ENCODE measurements at places on chromosomes 12 and 14.

DNA sequence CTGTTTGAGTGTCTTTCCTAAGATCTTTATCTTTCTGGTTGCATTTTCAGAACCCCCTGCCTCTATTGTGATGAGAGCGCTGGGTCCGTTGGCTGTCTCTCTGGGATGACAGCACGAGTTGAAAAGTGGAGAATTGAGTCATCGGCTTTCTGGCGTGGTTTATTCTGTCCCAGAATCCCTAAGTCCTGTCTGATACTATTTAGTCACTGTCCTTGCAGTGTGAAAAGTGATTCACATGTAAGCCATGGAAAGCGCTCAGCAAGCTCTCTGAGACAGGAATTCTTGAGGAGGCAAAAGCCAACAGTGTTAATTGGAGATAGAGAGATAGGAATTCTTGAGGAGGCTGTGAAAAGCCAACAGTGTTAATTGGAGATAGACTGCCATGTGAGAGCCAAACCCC is 121.7 kb downstream of the CHST11 start:
- DNase-seq = no peak

- peak; percentile 23 for DNase-seq
These were observed 166.1 kb downstream of the ADCK1 start for GRCh38 chr14:77965919-77966435.

- DNase-seq = no peak
These were observed 2.4 kb downstream of the SLC11A2 start for GRCh38 chr12:51023625-51024382.

- DNase-seq = no peak
These were observed 593.0 kb downstream of the VRK1 start for GRCh38 chr14:97390096-97390724.

- no peak for DNase-seq
These were observed 33.0 kb upstream of the ULK1 start for GRCh38 chr12:131861261-131862083.

GRCh38 chr14:77108753-77109152 is 10.7 kb downstream of the CIPC start:
- DNase-seq = no peak

DNA sequence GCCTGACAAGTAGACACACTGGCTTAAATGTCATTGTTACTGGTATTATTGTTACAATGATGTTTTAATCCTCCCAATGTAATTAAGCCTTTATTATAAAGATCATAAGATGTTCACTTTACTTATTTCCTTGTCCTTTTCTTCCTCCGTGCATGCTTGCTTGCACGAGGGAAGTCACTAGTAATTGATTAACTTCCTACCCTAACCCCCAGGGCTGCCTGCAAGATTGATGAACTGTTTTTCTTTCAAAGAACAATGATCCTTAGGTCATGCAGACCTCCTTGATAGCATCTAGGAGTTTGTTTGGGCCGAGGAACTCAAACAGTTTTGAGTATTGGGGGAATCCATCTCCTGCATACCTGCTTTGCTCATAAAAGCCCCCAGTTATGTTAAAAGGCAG is 43.0 kb downstream of the GLRX5 start:
- no peak for DNase-seq

- DNase-seq = peak; percentile 70
These were observed at the start of gene AKAP6 for GRCh38 chr14:32329146-32329545. TSS of gene AKAP6 (plus strand) at chr14:32329298. CDS start at chr14:32433494, 104,196 bp downstream.

GRCh38 chr12:87464565-87464964 is 564.6 kb downstream of the C12orf50 start:
- no peak for DNase-seq

DNA sequence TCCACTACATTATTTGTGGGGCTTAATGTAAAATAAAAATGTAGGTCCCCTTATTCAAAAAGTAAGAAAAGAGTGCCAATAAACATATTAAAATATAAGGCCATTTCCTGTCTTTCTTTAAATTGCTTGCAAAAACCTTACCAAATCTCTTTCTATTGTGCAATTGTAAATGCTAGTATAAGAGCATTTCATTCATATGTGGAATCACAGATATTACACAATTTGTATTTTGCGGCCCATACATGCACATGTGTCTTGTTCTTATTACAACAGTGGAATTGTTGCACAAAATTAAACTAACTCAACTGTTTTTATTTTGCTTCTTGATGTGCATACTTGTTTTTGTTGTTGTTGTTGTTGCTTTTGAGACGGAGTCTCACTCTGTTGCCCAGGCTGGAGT is 20.1 kb upstream of the CRADD start:
- no peak for DNase-seq

DNA sequence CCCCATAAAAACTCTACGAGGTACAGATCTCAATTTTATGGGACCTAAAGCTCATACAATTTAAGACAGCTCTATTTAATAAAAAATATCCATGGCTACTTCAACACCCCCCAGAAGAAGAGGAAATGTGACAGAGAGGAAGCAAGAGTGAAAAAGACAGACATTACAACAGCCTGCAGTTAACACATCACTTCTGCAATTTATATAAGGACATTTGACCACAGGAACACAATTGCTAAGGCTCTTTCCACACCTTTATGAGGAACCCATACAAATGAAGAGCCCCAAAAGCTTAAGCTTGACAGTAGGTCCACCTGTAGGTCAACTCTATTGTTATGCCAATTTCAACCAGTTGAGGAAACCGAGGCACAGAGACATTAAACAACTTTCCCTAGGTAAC is 5.6 kb downstream of the OR10P1 start:
- DNase-seq = no peak

GRCh38 chr14:94602722-94603121 is 9.5 kb upstream of the SERPINA3 start:
- no peak for DNase-seq

GRCh38 chr12:86228656-86229055 is 27.5 kb downstream of the MGAT4C start:
- DNase-seq = no peak

Measured in anterior cingulate cortex (tissue), 58 donors.